ENCODE measurements at places on chromosomes 2 and 18.

GRCh38 chr18:58557008-58557435, 71.9 kb downstream of the ALPK2 start:
- DNase-seq, result no peak

GRCh38 chr2:31265234-31265633, 31.3 kb downstream of the EHD3 start:
- no peak for DNase-seq

GRCh38 chr2:45436456-45436855, 174.6 kb downstream of the SRBD1 start:
- no peak for DNase-seq

GRCh38 chr2:83142934-83143333, 1316.1 kb downstream of the SUCLG1 start:
- no peak for DNase-seq

GRCh38 chr2:169082995-169083394, 13.6 kb downstream of the DHRS9 start:
- no peak for DNase-seq

DNA sequence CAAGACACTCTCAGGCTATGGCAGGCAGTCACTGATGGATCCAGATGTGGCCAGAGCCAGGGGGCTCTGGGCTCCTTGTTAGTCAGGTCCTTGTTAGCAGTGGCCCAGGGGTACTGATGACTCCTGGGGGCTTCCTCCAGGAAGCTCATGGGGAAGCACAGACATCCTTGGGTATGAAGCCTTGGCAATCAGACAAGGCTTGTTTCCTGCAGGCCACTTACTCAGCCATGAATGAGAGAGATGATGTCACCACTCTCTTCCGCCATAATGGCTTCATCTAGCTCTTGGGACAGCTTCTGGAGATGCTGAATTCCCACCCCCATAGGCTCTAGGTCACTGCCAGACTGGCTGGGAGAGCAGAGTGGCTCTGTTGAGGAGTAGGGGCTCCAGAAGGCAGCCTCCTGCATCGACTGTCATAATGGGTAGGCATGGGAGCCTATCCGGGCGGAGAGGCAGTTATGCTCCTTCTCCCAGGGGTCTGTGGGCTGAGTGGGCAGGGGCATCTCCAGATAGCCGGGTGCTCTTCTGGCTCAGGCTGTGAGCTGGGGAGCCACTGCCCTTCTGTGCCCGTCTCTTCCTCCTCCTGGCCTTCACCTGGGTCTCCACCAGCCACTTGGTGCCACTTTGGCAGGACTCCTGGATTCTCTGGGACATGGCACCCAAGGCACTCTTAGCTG, 40.2 kb upstream of the BMPR2 start:
- no peak for DNase-seq

DNA sequence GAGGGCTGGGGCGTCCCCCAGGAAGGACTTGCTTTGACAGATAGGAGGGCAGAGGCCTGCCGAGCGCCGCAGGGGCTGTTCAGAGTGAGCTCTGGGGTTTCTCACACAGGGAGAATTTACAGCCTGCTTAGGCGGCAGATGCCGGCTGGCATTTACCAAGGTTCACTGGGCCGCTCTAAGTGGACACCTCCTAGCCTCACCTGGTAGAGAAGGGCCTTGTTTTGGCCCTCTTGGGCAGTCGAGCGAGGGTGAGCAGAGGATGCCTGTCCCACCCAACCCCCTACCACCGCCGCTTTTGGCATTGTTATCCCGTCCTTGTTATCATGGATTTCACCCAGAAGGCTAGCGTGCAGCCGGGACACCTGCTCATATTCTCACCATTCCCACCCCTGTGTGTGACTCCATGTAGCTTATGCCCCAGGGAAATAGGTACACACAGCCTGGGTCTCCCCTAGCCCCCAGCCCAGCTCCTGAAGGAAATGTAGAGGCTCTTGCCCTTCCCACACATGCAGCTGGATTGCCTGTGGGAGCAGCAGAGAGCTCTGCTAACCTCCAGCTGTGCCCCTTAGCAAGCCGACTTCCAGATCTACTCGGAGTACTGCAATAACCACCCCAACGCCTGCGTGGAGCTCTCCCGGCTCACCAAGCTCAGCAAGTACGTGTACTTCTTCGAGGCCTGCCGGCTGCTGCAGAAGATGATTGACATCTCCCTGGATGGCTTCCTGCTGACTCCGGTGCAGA, 52.4 kb downstream of the FAM168B start:
- no peak for DNase-seq

GRCh38 chr2:151394509-151394908, 15.2 kb upstream of the RIF1 start:
- no peak for DNase-seq

DNA sequence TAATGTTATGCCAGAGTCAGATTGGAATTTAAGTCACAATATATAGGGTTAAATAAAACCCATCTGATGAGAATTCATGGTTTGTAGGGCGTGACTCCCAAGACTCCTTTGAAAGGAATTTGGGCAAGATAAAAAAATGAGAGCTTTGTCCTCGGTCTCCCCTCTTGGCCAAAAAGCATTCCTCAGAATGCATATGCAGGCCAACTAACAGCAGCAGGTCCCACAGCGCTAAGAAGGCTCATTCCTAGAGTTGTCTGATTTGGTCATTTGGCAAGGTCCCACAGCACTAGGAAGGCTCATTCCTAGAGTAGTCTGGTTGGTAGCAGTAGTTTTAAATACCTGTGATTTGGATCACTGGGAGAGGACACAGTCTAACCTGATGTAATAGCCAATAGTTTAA, 106.3 kb upstream of the B3GNT2 start:
- DNase-seq, result no peak

DNA sequence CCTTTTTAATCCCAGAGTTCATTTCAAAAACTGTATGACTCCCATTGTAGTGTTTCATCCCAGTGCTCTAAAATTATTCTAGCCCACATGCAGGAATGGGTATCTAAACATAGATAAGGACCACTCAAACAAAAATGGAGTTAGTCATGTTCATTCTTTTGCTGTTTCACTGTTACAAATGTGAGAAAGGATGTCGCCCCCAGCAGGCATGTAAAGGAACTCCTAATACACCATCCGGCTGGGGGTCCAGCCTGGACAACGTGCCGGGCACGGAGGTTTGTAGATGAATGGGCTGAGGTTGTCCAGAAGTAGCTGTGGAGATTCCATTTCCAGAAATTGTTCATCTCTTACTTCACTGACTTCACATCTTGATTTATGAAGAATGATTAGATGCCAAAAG, 101.9 kb upstream of the RAB12 start:
- peak; percentile 40 for DNase-seq

DNA sequence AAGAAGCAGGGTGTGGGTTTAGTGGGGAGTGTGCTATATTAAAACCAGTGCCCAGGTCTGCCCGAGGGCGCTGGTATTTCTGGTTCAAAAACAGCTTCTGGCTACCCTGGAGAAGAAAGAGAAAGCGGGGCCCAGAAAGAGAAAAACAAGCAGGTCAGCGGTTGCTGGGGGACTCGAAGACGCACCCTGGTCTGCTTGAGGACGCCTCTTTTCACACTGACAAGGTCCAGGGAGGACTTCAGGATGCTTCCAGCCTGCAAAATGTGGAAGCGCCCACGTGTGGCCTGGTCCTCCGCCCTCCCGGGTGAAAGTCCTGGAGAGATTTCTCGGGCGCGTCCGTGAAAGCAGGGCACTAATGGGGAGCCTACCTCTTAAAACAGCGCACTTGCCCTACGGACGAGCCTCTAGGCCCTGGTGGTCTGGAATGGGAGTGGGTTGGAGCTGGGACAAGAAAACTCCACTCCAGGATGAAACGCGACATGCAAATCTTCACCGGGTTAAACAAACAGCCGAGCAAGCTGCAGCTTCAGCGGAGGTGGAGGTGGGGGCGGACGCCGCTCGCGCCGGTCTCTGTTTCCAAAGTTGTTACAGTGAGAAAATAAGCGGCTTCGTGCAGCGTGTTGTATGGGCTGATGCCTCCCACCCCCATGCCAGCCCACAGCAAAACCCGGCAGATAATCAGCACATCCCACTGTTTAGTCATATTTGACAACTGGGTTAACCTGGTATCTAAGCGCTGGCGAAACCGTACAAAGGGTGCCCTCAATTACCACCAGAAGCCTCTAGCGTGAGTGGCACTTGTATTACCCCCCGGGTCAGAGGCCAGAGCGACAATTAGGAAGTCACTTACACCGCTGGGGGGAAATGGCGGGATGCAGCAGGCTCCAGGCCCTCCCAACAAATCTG, 1.1 kb upstream of the SP9 start:
- DNase-seq, result no peak

DNA sequence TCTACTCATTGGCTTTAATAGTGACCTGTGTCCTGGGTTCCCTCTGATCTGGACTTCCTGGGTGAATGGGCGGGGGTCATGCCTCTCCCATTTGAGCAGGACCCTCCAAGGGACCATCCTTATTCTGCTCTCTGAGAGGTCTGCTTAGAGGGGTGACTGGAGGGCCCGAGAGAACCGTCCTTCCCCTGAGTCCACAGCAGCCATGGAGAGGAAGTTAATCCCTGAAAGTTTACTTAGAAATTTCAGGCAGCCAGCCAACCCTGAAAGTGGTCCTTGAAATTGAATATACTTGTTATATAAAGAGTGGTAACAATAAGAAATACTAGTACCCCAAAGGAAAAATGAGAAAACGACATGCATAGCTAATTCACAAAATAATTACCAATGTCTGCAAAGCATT, 226.1 kb downstream of the DYSF start:
- no peak for DNase-seq

- peak; percentile 39 for DNase-seq
These were observed 392.7 kb upstream of the SLC8A1 start for GRCh38 chr2:40844353-40845277.

DNA sequence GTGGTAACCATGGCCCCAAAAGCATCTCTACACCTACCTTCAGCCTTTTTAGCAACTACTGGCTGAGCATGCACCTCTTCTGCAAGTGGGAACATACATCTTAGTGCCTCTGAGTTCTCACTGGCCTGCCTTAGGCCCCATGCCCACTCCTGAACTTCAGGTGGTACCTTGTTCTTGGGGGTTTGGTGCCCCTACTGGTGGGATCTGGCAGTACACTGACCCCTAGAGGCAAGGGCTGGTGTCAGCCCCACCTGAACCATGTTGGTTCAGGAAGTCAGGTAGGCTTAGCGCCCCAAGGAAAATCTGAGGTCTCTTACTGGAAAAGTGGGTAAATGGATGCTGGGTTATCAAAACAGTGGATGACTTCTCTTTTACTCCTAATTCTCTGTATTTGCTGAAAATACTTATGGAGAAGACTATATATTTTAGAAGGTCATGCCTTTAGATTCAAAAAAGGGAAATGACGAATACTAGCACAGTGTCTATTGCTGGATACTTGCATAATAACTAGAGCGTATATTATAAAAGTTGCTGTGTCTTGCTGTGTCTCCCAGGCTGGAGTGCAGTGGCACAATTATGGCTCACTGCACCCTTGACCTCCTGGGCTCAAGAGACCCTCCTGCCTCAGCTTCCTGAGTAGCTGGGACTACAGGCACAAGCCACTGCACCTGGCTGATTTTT, 84.6 kb downstream of the RAB31 start:
- peak; percentile 58 for DNase-seq

- DNase-seq, result no peak
These were observed 419.2 kb downstream of the NR4A2 start for GRCh38 chr2:155913356-155913755.

- DNase-seq, result no peak
These were observed 112.1 kb downstream of the MCFD2 start for GRCh38 chr2:46803547-46803878.

DNA sequence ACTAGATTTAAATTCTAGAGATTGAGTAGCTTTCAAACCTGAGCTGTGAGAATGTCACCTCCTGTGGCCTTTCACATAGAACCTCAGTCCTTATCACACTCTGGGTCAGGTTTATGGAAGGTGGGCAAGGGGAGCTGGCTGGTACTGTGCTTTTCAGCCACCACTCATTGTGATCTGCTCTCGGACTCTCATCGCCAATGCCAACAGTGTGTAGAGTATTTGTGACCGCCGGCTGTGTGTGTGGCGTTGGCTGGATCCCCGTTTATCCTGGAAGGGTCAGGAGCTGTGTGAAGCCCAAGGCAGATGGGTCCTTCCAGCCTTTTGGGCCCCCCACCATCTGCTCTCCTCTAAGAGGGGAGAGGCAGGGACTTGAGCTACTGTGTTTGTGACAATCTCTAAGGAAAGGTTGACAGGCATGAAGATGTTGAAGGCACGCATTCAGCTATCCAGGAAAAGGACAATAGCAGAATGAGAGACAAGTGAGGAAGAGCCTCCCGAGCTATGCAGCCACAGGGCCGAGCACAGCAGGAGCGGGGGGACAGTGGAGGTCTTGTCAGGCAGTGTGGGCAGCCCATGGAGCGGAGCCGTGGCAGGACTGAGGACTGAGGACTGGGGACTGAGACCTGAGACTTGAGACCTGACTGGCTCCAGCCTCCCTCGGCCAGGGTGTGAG, 107.1 kb upstream of the TPO start:
- peak; percentile 90 for DNase-seq

- DNase-seq, result no peak
These were observed 1372.1 kb upstream of the DDX18 start for GRCh38 chr2:116442418-116442817.

- no peak for DNase-seq
These were observed 413.0 kb downstream of the CDH2 start for GRCh38 chr18:27763936-27764335.

- no peak for DNase-seq
These were observed 534.9 kb downstream of the SLC4A3 start for GRCh38 chr2:220162320-220162719.
